ENCODE measurements at places on chromosomes 2 and 18. TPM values are rescaled to one million over a fixed set of nuclear protein-coding genes. Genes with fewer than 3 reads are reported as not detected.

Gene CTLA4
- total RNA-seq = 1.7 TPM

Gene EFHD1
- total RNA-seq = 0.17 TPM

Gene ELOA2
- total RNA-seq = not detected

Gene PXDN
- total RNA-seq = 563 TPM

Gene STPG4
- total RNA-seq = not detected

Gene FAM136A
- total RNA-seq = 40.9 TPM

Gene DCC
- total RNA-seq = not detected

Gene SCG2
- 0.05 TPM for total RNA-seq

Gene PARD3B
- total RNA-seq = 13.3 TPM

Gene ICA1L
- 1.2 TPM for total RNA-seq

Gene FEV
- total RNA-seq = not detected

Gene CELF4
- not detected for total RNA-seq

Gene CLEC4F
- total RNA-seq = 0.34 TPM

Gene AFF3
- total RNA-seq = not detected

Gene HJURP
- 10.4 TPM for total RNA-seq

Gene CCT4
- 160 TPM for total RNA-seq

Gene FSHR
- not detected for total RNA-seq

Gene MOCOS
- total RNA-seq = 0.34 TPM

Gene C2orf81
- 0.17 TPM for total RNA-seq

Gene DPYSL5
- not detected for total RNA-seq

Gene ZNF892
- 8.7 TPM for total RNA-seq

Gene MAPK4
- total RNA-seq = not detected

Gene DSG1
- not detected for total RNA-seq

Gene GALNT3
- total RNA-seq = 0.34 TPM

Gene EGR4
- total RNA-seq = not detected

Gene ARL6IP6
- 29.6 TPM for total RNA-seq

Gene EVA1A
- 66.7 TPM for total RNA-seq

Gene UBE2F
- 59.0 TPM for total RNA-seq

Gene OSBPL1A
- 13.8 TPM for total RNA-seq

Gene AQP12B
- not detected for total RNA-seq

Gene TRIM43
- not detected for total RNA-seq
